Myocyte (in vitro differentiated cells): ENCODE measurements at places on chromosomes 2 and 18. TPM values are rescaled to one million over a fixed set of nuclear protein-coding genes. Genes with fewer than 3 reads are reported as not detected.
A peak's percentile ranks its signal among the peaks of the same experiment; 100 is the strongest.

NXPH2 gene
- 0.37 TPM in 1 of 2 replicates, not detected in the other for total RNA-seq

DNA sequence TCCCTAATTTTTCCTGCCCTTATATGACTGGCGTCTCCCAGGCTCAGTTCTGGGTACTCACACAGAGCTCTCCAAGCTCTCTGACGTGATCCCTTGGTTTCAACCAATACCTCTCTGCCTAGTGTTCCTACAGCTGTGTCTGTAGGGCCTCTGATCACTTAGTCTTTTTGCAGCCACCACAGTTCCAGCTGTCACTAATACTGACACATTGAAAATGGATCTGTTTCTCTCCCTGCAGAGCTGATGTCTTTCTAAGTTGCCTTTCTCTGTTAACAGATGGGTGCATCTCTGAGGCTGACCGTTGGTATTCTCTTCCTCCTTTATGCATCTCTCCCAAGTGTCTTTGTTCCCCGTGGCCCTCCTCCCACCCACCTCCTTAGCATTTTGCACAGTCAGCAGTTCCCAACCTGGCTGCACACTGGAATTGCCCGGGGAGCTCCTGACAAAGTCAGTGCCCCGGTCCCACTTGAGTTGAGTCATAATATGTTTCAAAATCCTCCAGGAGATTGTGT, 62.5 kb downstream of the CERS6 start:
- DNase-seq: peak; percentile 83

DNA sequence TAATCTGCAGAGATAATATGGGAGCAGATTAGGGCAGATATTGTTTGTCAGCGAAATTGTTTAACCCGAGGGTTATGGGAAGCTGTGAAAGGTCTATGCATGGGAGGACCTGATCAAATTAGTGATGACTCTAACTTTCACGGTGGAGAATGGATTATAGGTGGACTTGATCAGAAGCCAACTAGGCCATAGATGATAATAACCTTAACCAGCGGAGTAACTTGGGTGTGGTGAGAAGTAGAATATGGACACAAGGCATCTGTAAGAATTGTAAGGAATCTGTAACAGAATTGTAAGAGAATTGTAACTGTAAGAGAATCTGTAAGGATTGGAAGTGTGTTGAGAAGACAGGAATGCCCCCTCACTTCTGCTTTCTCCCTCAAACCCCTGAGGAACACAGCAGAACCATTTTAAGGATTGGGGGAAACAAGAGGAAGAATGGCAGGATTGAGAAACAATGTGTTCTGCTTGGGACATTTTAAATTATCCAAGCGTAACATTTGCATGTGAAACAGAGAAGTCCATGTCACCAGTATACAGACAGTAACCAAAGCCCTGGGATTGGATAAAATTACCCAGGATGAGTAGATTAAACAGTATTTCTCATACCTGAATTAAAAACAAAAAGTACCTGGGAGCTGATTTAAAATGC, 14.9 kb upstream of the SLC39A10 start:
- no peak for DNase-seq

DNA sequence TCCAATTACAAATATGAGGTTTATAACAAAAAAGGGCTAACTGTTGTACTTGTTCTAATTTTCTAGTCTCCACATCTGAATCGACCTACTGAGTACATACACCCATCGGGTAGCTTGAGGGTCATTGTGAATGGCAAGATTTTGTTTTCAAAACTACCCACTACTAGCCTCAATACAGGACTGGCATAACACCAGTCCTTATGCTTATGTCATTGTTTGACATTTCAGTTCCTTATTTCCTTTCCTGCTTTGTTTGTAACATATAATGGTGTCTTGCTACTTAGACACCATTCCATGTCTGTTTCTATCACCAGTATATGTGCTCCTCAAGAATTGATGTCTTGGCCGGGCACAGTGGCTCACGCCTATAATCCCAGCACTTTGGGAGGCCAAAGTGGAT, 86.0 kb downstream of the EPHA4 start:
- DNase-seq: no peak

GRCh38 chr2:120881981-120882788, 146.5 kb downstream of the GLI2 start:
- DNase-seq: no peak

GRCh38 chr2:172970660-172971059, 105.0 kb upstream of the MAP3K20 start:
- no peak for DNase-seq

DNA sequence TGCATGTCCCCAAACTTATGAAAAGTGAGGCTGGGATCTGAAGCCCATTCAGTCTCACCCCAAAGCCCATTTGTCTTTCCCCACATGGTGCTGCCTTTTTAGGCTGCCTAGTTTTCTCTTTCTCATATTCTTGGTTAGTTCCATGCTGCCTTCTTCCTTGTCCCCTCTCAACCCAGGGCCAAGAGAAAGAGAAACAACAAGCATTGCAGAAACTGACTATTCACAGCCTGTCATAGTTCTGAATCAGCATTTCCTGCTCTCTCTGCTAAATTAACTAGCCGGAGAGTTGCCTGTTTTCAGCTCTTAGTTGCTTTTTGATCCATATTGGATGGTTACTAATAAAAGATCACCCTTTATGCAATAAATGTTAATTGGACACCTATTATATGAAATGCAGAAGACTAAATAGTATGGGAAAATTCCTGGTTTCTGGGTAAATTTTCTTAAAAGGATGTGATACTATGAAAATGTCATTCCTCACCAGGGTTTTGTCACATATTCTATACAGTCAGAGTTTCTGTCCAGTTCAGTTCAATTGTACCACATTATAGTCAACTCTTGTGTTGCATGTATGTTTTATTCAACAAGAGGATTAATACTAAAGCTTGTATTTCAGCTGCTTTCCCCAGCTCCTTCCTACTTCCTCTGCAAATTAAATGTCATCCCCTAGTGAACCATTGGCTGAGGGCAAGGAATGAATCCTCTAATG, 246.5 kb downstream of the GALR1 start:
- no peak for DNase-seq

DNA sequence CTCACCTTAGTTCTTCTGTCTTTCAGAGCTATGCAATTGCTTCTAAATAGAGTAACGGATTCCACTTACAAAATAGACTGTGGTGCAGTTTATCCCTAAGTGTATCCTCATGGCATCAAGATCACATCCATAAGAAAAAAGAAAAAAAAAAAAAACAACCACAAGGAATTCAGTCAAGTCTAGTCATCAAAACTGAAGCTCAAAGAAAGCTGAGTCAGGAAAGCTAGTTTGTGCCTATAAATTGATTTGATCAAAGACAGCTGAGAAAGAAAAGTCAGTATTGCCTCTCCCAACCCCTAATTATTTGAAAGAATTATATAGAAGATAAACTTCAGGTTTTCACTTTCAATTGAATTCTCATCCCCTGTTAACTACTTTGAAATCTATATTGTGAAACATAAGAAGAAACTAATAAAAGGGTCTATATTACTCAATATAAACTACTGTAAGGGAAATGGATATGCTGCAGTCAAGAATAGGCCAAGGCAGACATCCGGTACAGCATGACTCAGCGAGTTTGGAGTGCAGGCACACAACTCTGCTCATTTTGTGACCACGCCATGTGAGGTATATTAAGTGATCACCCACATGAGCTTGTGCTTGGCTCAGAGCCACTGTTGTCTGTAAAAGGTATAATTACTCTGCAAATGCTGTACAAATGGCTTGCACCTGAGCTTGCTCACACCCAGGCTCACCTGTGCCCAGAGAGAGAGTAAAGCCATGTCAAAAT, 568.1 kb upstream of the CRIM1 start:
- no peak for DNase-seq

PSMA8 gene
- total RNA-seq: not detected in 2 replicates

DNA sequence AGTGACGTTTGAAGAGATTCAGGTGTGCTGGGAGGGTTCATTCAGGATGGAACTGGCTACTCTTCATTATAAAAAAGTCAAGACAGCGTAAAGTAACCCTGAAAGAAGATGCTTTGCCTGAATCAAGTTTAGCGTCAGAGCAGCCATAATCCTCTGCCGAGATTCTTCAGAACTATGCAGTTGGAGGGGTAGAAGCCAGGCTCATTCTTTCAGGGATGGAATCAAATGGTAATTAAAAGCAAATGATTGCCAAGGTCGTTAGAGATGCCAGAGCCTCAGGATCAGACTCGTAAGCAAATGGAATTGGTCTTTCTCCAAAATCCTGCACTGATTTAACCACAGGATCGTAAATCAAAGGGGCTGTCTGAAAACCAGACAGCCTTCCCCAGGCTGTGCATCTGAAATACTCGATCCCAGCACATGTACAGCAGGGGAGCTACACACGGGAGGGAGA, 21.9 kb downstream of the APCDD1 start:
- peak; percentile 19 for DNase-seq

RGPD3 gene
- 0.16 and 0.64 TPM in 2 replicates for total RNA-seq

GRCh38 chr2:88746929-88747490, 55.5 kb downstream of the RPIA start:
- DNase-seq: no peak

PRSS56 gene
- 2.5 and 6.5 TPM in 2 replicates for total RNA-seq

GRCh38 chr2:217218269-217219163, 358.7 kb upstream of the TNP1 start:
- DNase-seq: peak; percentile 61

GRCh38 chr2:43406651-43407279, 180.4 kb upstream of the ZFP36L2 start:
- DNase-seq: peak; percentile 31

GRCh38 chr18:71370095-71370494, 1081.2 kb downstream of the SOCS6 start:
- no peak for DNase-seq

QPCT gene
- total RNA-seq: 0.24 TPM in 1 of 2 replicates, not detected in the other

LGALSL gene
- 0.57 and 2.0 TPM in 2 replicates for total RNA-seq

DNA sequence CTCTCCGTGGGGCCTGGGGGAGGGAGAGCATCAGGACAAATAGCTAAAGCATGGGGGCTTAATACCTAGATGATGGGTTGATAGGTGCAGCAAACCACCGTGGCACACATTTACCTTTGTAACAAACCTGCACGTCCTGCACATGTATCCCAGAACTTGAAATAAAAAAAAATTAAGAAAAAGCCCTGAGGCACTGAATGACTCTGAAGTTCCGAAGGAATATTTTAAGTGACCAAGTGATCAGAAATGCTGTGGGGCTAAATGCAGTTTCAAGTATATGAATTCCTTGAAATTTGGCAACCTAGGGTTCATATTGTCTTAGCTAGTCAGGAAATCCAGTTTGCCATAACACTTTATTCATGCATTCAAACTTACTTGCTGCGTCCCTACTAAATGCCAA, 127.5 kb downstream of the MC4R start:
- no peak for DNase-seq

DNA sequence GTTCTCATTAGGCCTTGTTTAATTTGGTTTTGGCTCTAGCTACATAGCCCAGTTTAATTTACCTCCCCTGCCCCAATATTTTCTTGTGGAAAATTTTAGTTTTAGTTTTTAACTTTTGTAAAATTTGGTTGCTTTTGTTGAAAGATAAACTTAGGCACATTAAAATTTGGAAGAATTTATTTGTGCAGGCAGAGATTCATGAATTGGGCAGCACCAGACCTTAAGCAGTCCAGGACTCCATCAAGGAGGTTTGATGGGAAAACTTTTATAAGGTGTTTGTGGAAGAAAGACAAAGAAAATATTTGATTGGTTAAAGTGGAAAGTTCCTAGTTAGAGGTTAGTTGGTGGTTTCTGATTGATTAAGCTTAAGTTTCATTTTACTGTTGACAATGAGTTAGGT, 16.4 kb upstream of the PNPT1 start:
- no peak for DNase-seq

DNA sequence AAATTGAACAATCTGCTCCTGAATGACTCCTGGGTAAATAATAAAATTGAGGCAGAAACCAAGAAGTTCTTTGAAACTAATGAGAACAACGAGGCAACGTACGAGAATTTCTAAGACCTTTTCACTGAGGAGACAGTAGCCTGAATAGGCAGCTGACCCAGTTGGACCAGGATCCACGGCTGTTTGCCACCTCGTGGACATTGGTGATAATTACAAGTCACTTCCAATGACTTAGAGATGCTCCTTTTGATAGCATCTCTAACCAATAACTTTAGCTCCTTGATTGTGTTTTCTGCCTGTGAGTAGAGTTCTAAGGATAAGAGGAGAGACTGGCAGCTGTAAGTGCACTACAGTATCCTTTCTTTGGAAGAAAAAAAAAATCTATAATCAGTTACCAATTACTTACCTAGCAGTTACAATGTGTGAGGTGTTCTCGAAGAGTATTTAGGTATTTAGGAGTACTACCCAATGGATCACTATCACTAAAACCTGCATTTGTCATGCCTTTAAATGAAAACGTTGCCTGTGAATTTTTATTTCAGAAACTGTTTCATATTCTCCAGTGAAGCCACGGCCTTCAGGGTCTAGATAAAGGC, 31.3 kb upstream of the CNTNAP5 start:
- peak; percentile 6 for DNase-seq

- no peak for DNase-seq
These were observed 1.9 kb upstream of the ESPNL start for GRCh38 chr2:238097988-238098871.

AKAIN1 gene
- not detected in 2 replicates for total RNA-seq

- no peak for DNase-seq
These were observed 31.3 kb upstream of the BIN1 start for GRCh38 chr2:127138281-127138680.

DNA sequence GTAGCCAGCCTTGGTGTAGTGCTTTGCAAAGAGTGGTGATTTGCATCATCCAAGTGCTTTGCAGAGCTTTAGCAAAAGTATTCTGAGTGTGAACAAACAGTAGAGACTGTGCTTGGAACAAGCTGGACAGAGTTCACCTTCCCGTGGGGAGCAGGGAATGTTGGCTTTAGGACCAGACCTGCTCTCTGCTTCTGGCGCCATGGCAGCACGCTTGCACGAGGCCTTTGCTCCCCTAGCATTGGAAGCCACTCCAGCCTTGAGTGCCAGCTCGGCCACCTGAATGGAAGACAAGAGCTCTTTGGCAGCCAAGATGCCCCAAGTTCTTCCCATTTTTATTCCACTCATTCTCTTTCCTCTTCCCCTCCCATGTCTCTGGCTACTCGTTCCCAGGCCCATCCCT, 250.8 kb upstream of the OSR1 start:
- DNase-seq: no peak

DNAH7 gene
- total RNA-seq: 0.80 and 1.4 TPM in 2 replicates

- peak; percentile 17 for DNase-seq
These were observed 127.6 kb upstream of the TWIST2 start for GRCh38 chr2:238720232-238720672.

DNA sequence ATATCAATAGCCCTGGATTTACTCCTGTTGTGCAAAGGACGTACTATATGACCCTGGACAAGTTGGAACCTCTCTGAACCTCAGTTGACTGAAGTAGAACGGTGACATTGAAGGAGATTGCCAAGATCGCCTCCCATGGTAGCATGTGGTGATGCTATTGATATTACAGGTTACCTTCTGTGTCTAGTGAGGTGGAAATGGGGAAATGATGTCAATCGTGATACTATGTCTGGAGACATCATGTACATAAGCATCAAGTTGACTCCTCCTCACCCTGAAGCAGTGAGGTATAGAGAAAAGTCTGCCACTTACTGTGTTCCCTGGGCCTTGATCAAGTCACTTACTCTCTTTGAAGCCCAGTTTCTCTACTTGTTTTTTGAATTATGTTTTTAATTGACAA, 93.9 kb downstream of the KLF7 start:
- DNase-seq: no peak
